ENCODE measurements at places on chromosomes 16 and 17.

DNA sequence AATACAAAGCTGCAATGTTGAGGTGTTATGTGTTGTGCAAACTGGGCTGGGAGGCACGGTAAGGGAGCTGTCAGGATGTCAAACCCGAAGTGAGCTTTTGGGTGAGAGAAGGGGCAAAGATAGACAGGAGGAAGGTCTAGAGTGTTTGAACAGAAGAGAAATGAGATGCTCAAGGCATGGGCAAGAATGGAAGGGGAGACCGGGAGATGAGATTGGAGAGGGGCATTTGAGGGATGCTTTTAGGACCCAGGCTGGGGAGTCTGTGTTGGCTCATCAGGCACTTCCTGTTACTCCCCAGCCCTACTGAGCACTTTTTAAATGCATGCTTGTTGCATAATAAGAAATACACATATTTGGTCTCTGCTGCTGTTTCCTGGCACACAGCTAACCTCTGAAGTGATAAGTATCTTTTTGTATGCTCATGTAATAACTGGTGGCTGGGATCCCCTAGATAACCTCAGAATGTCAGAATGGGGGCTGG, 13.7 kb downstream of the UNC45B start:
- no peak for DNase-seq

DNA sequence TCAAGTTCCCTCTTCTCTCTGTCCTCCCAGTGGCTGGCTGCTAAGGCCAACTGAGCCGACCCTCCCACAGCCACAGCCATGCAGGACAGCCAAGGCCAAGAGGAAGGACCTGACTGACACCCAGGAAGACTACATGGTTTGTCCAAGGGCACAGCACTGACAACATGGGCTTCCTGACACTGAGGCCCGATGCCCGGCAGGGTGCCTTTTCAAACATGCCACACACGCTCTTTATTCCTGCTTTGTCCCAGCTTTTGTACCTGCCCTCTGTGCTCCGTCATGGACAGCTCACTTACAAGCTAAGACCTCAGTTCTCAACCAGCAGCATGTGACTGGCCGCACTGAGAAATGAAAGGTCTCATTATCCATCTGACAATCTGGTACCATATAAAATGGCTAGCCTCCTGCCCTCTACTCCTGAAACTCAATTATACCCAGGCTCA, 45.8 kb downstream of the TEX2 start:
- no peak for DNase-seq

DNA sequence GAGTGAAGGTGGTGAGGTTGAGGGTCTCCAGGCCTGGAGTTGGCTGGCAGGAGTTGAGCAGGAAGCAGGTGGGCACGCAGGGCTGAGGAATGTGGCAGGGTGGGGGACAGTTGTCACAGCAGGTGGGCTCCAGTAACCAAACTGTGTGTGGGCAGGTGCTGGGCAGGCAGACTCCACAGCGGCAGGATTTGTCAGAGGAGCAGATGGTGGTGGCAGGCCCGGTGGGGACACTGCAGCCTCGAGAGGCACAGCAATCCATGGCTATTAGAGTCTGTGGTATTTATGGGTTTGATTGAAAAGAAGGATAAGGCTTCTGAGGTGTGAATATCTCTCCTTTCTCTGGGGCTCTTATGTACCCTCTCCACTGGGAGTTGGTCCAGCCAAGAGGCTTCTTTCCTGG, at the start of gene KRTAP3-3:
KRTAP3-3 (minus strand) TSS at position 326 of the 400 bp plus-strand sequence; CDS start at position 259, 67 bp downstream.
- DNase-seq, result peak; percentile 58

- no peak for DNase-seq
Observed at GRCh38 chr17:57242148-57242547, 14.2 kb upstream of the MSI2 start.

- no peak for DNase-seq
Observed at GRCh38 chr17:35212668-35213067, 18.5 kb upstream of the SLC35G3 start.

DNA sequence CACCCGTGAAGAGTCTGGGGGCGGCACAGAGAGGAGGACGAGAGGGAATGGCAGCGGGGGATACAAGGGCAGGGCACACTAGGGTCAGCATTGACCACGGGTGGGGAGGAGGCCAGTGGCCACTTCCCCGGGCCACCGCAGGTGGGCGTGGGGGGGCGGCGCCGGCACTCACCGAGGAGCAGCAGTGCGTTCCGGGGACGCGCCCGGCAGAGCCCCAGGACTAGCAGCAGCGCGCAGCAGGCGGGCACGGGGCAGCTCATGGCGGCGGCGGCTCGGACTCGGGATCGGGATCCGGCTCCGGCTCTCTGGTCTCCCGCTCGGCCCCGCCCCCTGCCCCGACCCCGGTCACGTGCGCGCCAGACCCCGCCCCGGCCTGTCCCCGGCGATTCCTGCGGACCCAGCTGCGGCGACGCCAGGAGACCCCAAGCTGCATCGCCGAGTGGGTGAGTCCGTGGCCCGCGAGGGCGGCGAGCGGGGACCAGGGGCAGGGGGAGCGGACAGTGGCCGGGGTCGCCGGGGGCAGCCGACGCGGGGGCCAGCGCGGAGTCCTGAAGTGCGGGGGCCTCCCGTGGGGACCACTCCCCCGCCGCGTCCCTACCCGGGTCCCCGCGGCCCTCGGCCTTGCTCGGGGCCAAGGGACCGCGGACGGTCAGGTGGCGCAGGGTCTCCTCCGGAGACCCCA, at the start of the genes SGSH and SLC26A11:
SGSH (minus strand) TSS at position 280 of the 682 bp plus-strand sequence; CDS start at position 260, 20 bp downstream.
SLC26A11 (plus strand) TSS at position 374 of the 682 bp plus-strand sequence. CDS start 1,134 bp downstream, outside the sequence.
- DNase-seq, result peak; percentile 65

GRCh38 chr17:76385892-76386786, 1.7 kb downstream of the SPHK1 start:
- DNase-seq, result peak; percentile 53

DNA sequence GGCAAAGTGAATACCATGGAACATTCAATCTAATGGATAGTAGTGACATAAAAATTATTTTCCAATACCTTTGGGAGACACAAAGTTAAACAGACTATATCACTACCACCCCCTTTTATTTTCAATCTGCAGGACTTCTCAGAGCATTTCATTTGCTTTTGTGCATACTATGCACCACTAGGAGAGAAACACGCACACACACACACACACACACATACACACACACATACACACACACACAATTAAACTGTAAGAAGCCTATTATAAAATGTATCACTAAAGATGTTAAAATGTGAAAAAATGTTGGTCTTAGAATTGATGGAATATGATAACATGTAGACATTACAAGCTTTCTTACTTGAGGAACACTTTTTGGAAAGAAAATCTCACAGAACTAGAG, 331.4 kb downstream of the CA10 start:
- no peak for DNase-seq

DNA sequence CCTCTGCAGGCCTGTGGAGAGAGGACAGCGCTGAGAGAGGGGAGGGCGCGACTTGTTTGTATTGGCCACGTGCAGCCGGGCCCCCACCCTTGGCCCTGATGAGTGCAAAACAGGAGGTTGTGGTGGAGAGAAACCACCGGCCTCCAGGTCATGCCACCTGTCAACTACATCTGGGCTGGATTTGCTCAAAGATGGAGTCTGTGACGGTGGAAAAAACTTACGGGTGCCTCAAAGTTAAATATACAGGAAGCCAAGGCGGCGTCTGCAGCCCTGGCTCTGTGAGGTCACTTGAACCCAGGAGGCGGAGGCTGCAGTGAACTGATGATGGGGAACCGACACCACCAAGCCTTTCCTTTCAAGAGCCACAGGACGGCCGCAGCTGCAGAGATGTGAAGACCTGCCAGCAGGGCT, 15.7 kb downstream of the C16orf74 start:
- DNase-seq, result no peak

DNA sequence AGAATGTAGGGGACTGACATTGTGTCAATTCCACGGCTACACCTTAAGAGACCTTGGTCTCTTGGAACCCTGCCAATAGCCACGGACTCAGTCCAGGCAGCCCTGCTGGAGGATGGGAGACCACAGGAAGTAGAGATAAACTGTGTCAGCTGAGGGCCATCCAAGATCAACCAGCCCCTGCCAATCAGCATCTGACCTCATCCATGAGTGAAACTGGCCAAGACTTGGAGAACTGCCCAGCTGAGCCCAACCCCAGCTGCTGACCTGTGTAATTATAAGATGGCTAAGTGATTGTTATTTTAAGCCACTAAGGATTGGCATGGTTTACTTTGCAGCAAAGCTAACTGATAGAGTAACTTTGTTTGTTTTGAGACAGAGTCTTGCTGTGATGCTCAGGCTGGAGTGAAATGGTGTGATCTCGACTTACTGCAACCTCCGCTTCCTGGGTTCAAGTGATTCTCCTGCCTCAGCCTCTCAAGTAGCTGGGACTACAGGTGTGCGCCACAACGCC, 13.3 kb upstream of the YWHAE start:
- peak; percentile 2 for DNase-seq

DNA sequence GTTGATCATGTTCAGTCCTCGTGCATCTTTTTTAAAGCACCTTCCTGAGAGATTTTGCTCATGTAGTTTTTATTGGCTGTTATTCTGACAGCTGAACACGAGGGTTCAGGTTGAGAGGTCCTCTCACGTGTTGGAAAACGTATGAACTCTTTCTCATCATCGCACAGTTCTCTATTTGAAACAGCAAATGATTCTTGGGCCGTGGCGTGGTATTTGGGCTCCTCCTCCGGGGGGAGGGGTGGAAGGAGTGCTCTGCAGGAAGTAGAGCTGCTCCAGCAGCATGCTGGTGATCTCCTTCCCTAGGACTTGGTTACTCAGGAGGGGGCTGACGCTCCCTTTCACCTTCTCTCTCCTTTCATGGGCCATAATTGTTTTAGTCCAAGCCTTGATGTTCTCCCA, 70.4 kb downstream of the KSR1 start:
- DNase-seq, result no peak

- DNase-seq, result peak; percentile 57
Observed at GRCh38 chr16:56932721-56933619, 1.0 kb downstream of the HERPUD1 start.

- no peak for DNase-seq
Observed at GRCh38 chr16:51569203-51569931, 418.3 kb upstream of the SALL1 start.

- DNase-seq, result no peak
Observed at GRCh38 chr17:60248618-60249289, 99.0 kb downstream of the CA4 start.

DNA sequence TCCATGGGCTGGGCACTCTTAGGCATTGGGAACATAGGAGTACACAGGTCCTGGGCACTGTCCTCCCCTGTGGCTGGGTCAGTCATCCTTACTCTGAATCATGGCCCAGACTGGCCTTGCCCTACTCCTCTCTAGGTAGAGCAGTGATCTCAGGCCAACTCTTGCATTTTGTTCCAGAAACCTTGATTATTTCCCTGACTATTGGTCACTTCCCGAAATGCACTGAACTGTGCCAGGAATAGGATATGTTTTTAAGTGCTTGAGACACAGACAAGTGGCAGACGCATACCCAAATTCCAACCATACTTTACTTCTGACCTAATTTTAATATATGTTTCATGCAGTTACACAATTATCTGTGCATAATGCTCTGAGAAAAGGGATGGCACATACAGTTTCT, 10.3 kb downstream of the KRABD2 start:
- no peak for DNase-seq

DNA sequence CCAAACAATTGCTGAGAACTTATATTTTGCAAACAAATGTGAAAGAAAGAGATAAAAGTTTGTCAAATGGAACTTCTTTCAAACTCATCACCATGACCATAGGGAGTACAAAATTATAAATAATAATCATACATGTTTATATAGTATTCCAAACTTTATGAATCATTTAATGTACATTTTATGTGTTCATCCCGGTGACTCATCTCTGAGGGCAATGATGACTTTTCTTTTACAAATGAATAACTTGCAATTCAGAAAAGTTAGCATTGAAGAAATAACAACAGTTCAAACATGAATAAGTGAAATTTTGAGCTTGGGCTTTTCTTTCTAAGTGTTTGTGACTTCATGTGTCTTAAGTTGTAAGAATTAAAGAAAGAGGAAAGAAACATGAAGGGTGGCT, 66.3 kb upstream of the CDH8 start:
- DNase-seq, result no peak

- peak; percentile 38 for DNase-seq
Observed at GRCh38 chr16:8583199-8583598, 7.1 kb downstream of the TMEM114 start.

- no peak for DNase-seq
Observed at GRCh38 chr16:17304491-17305119, 166.2 kb downstream of the XYLT1 start.

DNA sequence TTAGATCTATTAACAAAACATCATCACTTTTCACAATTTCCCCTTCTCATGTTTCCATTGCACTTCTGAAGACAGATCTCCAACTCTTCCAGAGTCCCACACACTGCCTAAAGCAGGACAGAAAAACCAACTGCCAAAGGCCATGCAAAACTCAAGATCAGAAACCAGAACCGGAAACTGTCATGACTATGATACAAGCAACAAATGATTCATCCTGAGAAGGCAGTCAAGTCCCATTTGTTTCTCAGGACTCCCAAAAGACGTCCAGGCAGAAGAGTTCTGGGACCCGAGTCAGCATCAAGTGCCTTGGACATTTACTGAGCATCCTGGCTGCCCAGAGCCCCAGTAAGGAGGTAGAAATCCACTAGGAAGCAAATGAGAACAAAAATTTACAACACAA, 38.8 kb downstream of the ERN1 start:
- no peak for DNase-seq

GRCh38 chr17:32533296-32533695, 46.5 kb downstream of the CDK5R1 start:
- no peak for DNase-seq

GRCh38 chr16:56670620-56670934, 963 bp downstream of the MT1H start:
- no peak for DNase-seq

DNA sequence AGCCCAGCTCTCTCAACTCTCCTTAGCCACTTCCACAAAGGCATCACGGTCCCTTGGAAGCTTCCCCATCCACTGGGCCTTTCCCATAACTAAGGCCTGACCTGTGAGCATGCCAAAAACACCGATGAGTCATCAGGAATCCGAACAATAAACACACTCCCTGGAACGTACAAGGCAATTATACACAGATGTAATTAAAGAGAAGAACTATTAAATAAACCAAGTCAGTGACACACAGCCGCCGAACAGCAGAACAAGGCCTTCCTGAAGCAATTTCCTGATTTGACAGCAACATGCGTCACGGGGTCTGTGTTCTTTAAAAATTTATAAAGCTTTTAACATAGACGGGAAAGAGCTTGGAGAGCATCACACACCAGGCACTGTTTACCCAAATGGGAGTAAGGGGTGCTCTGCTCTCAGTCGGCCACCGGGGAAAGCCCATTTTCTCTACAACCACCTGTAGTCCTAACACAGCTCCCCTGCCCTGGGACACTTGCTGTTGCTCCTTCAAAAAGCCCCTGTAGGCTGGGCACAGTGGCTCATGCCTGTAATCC, 29.4 kb downstream of the COG7 start:
- peak; percentile 44 for DNase-seq

GRCh38 chr17:35797370-35797769, 1.9 kb upstream of the MMP28 start:
- DNase-seq, result no peak

DNA sequence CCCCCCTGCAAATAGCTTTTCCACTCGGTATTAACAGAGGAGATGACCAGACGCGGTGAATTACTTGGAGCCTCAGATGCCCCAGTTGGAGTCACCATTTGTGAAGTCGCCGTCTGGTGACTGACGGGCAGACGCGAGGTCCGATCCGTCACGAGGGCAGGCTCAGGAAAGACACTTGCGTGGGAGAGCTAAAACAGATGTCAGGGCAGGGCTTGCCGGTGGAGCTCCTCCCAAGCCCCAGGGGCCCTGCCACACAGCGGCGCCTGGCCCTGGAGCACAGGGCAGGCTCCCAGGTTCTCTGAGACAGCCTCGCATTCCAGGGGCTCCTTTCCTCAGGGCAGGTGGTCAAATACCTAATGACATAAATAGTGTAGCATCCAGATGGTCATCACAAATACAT, 348.3 kb downstream of the C16orf95 start:
- DNase-seq, result no peak
